GM04504 (cell line): ENCODE measurements at places on chromosomes 11 and 22.
A peak's percentile ranks its signal among the peaks of the same experiment; 100 is the strongest.

DNA sequence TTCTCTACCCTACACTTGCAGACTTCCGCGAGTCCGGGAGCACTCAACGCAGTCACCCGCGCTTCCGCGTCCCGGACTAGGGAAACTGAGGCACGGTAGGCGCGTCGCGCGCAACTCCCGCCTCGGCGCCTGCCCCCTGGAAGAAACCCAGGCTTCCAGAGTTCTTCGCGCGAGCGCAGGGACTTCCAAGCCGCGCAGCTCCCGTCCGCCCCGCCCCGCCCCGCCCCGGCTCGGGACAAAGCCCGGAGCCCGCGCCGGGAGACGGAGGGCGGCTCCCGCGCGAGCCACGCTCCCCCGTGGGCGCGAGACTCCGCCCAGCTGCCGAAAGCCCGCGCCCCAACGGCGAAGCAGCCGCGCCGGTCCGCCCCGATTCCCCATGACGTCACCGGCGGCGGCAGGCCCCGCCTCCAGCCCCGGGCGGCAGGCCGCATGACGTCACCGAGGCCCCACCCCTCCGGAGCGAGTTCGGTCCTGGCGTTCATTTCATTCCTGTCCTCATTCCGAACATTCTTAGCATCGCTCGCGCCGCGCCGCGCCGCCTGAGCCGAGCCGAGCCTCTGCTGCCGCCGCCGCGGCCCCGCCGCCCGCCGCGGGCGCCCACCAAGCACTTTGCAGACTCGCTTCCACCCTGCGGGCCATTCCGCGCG lies at the start of gene TEAD1:
Gene TEAD1 (plus strand): TSS at position 498 of the 647 bp plus-strand sequence.
- peak; percentile 92 for DNase-seq

- no peak for DNase-seq
Measured at GRCh38 chr11:61647529-61647928, 32.7 kb upstream of the DAGLA start.

- no peak for DNase-seq
Measured at GRCh38 chr22:23193882-23194281, 13.6 kb downstream of the BCR start.

DNA sequence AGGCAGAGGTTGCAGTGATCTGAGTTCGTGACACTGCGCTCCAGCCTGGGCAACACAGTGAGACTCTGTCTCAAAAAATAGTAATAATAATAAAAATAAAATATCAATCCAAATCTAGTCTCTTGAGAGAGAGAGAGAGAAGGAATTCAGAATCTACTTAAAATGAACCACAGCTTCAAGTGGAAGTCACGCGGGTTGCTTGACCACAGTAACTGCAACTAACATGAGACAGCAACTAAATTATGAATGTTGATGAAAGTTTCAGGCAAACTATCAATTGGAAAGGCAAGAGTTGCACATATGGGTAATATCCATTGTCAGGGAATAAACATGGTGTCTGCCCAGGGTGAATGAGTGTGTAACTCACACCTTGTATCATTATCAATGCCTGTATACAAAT lies 12.5 kb downstream of the POU2AF2 start:
- DNase-seq = no peak

- DNase-seq = peak; percentile 10
Measured at GRCh38 chr11:59918987-59919589, 19.1 kb upstream of the OOSP1 start.

GRCh38 chr11:105644839-105645573 lies 35.1 kb downstream of the GRIA4 start:
- DNase-seq = no peak

- no peak for DNase-seq
Measured at GRCh38 chr11:43574949-43575912, 105.3 kb upstream of the HSD17B12 start.

DNA sequence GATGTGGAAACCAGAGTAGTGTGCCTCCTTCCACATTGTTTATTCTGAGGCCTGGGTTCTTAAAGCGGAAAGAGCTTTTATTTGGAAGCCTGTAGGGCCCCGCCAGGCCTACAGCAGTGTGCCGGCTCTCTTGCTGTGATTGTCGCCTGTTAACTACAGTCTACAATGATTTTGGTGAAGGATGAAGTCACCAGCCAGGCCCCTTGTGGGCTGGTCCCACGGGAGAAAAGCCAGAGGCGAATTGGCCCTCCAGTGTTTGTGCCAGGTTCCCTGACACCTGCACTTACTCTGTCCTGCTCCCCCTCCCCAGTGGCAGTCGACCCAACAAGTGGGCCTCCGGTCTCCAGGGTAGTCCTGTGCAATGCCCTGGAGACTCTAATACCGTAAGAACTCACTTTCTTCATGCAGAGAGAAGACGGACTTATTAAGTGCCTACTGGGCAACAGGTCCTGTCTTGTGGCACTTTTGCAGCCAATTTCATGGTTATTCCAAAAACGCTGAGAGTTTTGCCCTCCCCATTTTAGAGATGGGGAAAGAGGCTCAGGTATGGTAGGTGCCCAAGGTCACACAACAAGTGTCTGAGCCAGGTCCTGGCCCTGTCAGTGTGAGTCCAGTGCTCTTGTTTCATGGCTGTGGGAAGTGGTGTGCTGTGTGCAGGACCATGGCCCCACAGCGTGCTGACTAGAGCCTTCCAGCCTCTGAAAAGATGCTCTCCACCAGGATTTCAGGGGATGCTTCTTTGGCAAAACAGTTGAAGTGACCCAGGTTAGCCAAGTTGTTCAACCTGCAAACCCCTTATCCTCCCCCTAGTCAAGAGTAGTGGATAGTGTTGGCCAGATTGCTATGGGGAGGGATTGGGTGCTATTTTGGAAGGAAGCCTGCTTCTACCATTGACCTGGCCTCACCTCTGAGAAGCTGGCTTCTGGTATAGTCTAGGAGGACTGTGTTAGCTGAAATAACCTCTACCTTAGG lies 1.4 kb downstream of the MICAL2 start:
- DNase-seq = no peak

DNA sequence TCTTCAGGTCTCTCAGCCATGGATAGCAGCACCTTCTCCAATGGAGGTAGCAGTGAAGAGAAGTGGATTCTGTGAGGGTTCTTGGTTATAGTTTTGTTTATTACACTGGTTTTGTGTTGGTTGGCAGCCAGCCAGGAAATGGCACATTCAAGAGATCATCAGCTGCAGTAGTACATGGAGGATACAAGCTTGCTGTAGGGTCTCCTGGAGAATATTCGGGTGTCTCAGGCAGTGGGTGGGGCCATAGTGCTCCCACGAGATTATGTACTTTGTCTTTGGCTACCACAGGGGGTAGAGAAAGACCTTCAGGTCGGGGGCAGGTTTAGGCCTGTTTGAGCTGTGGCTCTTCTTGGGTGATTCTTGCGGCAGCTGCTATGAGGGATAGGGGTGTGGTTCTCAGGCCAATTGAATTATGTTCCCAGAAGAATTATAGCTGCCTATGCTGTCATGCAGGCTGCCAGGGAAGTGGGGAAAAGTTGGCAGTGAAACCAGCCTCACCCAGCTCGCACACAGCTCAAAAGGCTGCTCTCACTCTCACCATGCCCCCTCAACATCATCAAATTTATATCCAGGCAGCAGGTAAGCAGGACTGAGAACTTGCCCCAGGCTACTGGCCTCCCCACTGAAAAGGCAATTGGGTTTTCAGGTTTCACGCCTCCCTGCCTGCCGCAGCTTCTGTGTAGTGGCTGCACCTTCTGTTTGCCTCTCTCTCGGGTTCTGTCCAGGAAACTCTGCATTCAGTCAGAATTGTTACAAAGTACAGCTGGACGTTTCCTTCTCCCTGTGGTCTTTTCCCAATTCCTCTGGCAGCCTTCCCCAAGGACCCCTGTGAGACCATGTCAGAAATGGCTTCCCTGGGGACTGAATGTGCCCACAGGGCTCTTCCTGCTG lies 435.5 kb downstream of the LUZP2 start:
- DNase-seq = no peak

- no peak for DNase-seq
Measured at GRCh38 chr11:120971825-120972224, 52.1 kb upstream of the TBCEL start.

DNA sequence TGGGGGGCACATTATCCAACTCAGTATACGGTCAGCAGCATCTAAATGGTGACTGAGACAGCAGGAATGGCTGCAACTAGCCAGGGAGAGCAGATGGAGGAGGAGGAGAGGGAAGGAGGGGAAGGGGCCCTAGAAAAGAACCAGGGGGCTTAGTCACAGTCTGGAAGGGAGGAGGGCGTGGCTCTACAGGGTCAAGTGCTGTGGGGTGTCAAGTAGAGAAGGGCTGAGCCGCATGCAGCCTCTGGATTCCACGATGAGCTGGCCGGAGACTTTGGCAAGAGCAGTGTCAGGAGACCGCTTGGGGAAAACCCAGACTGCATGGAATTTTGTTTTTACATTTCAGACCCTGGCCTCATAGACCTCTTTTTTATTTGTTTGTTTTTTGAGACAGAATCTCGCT lies 25.8 kb upstream of the PPFIA1 start:
- DNase-seq = no peak

DNA sequence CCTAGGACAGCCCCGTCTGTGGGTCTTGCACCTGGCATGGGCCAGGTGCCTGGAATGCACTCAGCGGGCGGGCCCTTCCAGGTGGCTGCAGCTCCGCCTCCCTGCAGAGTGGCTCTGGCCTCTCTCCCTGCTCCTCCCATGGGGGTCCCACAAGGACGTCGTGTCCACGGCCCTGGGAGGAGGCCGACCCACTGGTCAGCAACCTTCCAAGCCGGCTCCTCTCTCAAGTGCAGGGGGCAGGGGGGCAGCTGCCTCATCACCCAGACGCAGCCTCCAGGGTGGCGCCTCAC lies 41.9 kb downstream of the CERK start:
- DNase-seq = no peak

DNA sequence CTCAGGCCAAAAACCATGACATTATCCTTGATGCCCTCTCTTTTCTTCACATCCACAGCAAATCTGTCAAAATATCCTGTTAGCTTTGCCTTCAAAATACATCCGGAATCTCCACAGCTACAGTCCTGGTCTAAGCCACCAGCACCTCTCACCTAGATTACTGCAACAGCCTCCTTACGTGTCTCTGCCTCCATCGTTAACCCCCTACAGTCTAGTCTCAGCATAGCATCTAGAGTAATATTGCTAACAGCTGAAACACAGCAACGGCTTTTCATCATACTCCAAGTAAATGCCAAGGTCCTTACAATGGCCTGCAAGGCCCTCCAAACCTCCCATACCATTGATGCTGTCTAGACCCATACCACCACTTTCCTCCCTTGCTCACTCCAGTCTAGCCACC lies 4.4 kb downstream of the TSG101 start:
- DNase-seq = no peak

- no peak for DNase-seq
Measured at GRCh38 chr22:23437779-23438178, 142.3 kb downstream of the IGLL1 start.

- DNase-seq = peak; percentile 86
Measured at GRCh38 chr11:123137431-123138224, 57.4 kb downstream of the CLMP start.

DNA sequence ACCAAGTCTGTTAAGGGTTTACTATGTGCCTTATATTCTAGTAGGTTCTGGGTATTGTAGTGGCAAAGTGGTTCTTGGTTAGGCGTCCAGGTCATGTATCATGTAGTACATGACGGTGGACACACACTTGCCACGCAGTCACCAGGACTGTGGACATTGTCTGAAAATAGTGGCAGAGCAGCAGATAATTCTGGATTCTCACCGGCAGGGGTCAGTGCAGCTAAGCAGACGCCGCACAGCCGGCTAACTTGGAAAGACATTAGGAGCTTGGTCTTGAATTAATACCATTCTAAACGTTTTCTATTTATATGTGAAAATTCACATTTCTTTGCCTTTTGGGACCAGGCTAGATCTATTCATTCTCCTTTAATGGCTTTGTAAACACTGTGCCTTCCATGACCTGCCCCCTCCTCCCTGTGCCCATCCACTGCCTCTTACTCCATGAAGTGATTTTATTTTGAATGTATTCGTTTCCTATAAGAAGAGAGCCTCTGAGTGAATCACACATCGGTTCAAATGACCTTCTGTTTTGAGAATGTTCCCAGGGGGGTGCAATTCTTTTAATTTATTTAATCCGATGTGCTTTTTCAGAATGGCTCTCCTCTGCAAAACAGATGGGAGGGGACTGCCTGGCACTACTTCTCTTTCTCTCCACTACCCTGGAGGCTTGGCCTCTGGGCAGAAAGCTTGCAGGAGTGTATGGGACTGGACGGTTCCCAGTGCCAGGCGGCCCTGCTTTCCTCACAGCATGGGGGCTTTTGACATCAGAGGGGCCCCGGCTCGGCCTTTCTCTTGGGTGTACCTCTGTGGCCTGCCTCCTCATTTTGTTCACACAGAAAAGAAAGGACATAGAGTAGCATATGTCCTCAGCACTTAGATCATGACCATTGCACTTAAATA lies 378.0 kb downstream of the NTM start:
- DNase-seq = peak; percentile 47

- DNase-seq = no peak
Measured at GRCh38 chr11:10087186-10087922, 206.7 kb downstream of the SBF2 start.

DNA sequence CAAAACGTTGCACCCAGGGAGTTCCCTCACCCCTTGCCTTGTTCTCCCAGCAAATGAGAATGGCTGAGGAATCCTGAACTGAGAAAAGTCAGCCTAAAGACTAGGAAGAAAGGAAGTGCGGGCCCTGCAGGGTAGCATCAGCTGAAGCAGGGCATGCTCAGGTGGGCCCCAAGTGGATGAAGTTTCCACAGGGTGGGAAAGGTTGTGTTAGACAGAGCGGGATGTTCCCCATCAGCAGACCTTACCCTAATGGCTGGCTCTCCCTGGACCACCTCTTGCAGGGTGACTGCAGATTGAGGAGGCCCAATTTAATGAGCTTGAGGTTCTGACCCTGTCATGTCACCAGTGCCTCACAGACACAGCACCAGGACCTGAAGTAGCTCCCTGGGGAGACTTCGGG lies 81.5 kb upstream of the MYOD1 start:
- no peak for DNase-seq

- DNase-seq = no peak
Measured at GRCh38 chr11:46378811-46379481, 2.5 kb upstream of the MDK start.

DNA sequence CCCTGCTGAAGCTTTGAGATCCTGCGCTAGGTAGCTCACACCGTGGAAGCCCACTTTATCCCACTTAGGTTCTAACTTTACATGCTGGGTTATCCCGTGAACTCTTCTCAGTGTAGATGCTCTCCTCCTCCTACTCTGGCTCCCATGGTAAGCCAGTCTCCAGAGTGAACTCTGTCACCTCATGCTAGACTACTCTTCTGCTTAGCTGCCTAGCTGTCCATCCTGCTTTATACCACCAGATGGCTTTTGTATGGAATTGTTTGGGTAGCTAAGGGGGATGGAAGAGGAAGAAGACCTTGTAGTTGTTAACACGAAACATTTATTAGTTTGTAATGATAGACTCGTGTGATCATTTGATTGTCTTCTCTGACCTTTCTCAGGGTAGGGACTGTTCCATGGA lies 46.8 kb downstream of the EMSY start:
- DNase-seq = no peak
